ENCODE measurements at places on chromosomes 6 and 20.

GRCh38 chr6:157194643-157195042 lies 128.7 kb downstream of the TMEM242 start:
- DNase-seq: no peak

DNA sequence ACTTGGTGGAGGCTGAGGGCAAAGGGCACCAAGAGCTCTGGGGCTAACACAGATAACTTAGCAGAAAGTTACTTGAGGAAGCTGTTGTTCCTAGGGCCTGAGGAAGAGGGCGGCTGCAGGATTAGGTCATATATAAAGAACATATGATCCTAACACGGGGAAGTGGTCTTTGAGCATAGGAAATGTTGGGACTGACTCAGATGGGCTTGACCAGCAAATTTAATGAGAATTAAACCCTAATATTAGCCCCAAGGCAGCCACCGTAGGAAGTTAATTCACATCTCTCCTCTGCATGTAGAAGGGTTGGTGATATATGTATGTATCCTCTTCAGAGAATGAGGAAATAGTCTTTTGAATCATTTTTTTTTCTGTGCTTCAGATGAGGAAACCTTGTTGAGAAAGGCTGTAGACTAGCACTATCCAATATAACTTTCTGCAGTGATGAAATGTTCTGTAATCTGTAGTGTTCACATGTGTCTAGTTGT lies 9.2 kb upstream of the ZBTB9 start:
- DNase-seq: no peak

DNA sequence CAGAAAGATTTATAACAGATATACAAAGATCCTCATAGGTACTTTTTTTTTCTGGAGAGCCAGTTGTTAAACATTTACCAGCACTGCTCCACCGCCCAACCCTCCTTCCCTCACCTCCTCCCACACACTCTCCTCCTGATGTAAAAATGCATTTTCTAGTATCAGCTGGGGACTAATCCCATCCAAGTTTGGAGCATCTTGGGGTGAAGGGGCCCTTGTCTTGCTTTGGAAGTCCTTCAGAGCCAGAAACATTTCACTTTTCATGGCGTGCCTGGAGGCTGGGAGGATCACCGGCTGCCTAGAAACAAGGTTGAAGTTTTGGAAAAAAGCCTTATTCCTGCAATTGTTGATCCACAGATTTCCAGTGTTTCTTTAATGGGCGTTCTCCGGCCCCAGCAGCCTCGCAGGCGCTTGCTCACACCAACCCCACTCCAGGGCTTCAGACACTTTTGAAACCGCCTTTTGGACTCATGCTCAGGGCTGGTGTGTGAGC lies 165.1 kb upstream of the AFDN start:
- no peak for DNase-seq

DNA sequence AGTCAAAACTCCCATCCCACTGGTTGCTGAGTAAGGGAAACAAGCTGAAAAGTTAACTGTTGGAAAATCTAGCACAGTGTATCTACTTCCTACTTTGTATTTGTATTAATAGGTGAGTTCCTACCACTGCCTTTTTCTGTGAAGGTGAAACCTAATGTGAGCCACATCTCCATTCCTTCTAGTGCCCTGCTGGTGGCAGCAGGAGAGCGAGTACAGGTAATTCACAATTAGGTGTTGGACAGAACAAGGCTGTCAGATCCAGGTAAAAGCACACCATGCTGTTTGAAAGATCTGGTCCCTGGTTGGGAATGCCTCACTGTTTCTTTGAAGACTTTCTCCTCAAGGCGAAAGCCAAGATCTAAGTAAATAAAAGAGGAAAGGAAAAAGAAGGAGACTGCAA lies 528.4 kb downstream of the PKHD1 start:
- DNase-seq: no peak

DNA sequence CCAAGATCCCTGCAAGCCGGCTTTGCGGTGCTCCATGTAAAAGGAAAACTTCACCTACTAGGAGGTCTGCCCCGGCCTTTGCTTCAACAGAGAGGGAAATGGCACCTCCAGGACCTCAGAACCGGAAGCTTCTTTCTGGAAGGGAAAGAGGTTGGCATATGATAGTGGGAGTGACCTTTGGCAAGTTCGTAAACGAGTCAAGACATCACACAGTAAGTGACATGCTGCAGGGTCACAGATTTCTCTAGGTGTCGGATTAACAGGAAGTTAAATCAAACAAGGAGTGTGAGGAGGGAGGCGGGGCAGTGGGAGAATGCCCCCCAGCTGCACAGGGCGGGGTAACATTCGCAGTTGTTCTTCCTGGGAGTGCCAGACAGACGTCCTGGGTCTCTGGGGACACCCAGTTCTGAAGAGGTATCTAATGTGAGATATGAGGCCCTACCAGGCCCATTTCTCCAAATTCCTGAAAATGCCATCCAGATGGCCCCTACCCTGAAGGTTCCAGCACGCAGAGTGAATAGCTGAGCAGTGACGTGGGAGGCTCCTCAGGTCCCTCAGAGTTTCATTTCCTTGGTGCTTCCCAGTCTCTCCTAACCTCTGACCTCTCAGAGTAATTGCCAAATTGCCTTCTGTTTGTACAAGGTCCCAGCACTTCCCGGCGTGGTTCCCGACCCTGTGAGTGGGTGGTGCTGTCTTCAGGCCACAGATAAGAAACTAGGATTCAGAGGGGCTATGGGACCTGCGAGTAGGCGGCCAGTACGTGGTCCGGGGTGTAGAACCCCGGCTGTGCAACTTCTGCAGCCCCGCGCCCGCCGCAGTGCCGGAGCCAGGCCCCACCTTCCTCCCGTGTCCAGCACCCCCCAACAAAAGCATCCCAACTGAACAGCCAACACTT lies 1.9 kb downstream of the RRBP1 start:
- peak; percentile 27 for DNase-seq

DNA sequence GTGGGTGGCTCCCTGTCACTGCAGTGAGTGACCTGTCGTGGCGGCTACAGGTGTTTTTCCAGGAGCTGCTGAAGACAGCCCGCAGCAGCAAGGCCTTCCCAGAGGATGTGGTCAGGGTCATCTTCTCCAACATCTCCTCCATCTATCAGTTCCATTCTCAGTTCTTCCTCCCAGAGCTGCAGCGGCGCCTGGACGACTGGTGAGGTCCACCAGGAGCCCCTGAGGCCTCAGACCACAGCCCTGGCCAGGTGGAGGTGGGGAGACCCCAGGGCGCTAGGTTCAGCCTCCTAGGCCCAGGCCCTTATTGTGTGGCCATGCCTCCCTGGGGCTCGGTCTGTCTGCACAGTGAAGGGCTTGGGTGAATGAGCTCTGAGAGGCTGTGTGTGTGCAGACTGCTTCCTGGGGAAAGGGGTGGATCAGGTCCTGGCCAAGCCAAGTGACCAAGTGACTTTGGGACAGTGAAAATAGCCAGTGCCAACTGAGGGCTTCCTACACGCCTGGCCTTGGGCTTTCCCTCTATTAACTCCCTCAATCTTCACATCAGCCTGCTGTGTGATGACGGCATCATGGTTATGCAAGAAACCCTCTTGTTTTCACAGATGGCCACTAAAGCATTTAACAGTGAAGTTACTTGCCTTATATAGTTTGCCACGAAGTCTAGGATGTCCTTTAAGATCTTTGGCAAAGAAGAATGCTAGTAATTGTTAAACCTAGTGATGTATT lies 6.4 kb downstream of the FGD2 start:
- no peak for DNase-seq

GRCh38 chr6:110933912-110934311 lies 24.6 kb upstream of the GTF3C6 start:
- no peak for DNase-seq

GRCh38 chr20:63080811-63081210 lies 74.0 kb upstream of the BHLHE23 start:
- DNase-seq: no peak

DNA sequence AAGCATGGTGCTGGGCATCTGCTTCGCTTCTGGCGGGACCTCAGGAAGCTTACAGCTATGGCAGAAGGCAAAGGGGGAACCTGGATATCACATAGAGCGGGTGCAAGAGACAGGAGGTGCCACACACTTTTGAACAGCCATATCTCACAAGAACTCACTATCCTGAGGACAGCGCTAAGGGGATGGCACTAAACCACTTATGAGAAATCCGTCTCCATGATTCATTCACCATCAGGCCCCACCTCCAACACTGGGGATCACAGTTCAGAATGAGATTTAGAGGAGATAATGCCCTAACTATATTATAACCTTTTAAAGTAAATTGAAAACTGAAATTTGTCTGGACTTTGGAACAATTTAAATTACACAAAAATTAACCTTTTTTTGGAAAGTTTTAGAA lies 37.8 kb upstream of the SUMO4 start:
- DNase-seq: no peak

GRCh38 chr20:2142649-2143048 lies 41.0 kb downstream of the STK35 start:
- no peak for DNase-seq

DNA sequence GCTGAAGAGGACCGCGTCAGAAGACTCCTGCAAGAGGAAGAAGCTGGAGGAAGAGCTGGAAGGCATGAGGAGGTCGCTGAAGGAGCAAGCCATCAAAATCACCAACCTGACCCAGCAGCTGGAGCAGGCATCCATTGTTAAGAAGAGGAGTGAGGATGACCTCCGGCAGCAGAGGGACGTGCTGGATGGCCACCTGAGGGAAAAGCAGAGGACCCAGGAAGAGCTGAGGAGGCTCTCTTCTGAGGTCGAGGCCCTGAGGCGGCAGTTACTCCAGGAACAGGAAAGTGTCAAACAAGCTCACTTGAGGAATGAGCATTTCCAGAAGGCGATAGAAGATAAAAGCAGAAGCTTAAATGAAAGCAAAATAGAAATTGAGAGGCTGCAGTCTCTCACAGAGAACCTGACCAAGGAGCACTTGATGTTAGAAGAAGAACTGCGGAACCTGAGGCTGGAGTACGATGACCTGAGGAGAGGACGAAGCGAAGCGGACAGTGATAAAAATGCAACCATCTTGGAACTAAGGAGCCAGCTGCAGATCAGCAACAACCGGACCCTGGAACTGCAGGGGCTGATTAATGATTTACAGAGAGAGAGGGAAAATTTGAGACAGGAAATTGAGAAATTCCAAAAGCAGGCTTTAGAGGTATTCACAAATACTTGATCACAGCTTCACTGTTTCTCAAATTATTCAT lies 8.9 kb upstream of the SNRNP48 start:
- no peak for DNase-seq

GRCh38 chr20:14197097-14197496 lies 140.3 kb downstream of the FLRT3 start:
- no peak for DNase-seq

- no peak for DNase-seq
Measured at GRCh38 chr6:131070061-131070460, 7.0 kb upstream of the EPB41L2 start.

GRCh38 chr6:44024574-44025219 lies 102.6 kb downstream of the MRPL14 start:
- no peak for DNase-seq

- DNase-seq: no peak
Measured at GRCh38 chr20:33697129-33697528, 10.9 kb upstream of the E2F1 start.

DNA sequence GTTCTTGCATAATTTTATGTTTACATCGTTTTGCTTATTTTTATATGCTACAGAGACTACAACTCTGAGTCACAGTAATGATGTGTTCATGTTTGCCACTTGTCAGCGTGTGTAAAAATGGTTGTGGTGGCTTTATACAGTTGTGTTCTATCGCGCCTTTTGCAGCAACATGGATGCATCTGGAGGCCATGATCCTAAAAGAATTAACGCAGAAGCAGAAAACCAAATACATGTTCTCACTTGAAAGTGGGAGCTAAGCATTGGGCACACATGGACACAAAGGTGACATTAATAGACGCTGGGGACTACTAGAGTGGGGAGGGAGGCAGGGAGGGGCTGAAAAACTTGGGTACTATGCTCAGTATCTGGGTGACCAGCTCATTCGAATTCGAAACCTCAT lies 996 bp upstream of the SEC23B start:
- DNase-seq: no peak

- DNase-seq: no peak
Measured at GRCh38 chr6:17656092-17656491, 50.6 kb downstream of the NUP153 start.

DNA sequence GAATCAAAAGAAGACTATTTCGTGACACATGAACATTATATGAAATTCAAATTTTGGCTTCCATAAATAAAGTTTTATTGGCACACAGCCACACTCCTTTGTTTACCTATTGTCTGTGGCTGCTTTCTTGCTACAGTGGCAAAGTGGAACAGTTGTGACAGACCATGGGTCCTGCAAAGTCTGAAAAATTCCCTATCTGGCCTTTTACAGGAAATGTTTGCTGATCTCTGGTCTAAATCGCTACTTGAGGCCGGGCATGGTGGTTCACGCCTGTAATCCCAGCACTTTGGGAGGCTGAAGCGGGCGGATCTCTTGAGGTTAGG lies 23.1 kb upstream of the PREX1 start:
- no peak for DNase-seq

GRCh38 chr6:106981926-106982325 lies 7.4 kb upstream of the CD24 start:
- DNase-seq: no peak

DNA sequence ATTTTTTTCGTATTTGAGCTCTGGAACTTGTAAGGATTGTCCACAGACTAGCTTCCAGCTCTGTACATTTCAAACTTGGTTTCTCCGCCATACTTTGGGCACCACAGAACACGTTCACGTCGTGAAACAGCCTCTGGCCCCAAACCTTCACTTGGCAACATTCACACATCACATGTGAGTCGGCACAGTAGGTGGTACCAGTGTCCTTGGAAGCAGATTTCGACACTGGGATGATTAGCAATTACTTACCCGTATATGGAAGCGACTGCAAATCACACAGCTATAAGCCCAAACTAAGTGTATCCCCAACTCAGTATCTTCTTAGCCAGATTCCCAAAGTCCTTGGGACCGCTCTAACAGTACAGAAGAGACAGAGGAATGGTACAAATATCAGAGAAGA lies 60.2 kb downstream of the MAFB start:
- DNase-seq: no peak

DNA sequence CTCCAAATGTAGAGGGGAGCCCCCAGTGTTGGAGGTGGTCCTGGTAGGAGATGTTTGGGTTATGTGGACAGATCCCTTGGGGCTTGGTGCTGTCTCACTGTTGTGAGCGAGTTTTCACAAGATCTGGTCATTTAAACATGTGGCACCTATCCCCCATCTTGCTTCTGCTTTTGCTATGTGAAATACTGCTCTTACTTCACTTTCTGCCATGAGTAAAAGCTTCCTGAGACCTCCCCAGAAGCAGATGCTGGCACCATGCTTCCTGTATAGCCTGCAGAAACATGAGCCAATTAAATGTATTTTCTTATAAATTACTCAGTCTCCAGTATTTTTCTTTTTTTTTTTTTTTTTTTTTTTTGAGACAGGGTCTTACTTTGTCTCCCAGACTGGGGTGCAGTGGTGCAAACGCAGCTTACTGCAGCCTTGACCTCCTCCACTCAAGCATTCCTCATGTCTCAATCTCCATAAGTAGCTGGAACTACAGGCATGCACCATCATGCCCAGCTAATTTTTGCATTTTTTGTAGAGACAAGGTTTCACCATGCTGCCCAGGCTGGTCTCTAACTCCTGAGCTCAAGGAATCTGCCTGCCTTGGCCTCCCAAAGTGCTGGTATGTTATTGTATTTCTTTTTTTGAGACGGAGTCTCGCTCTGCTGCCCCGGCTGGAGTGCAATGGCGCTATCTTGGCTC lies 177.1 kb downstream of the ALDH8A1 start:
- no peak for DNase-seq
